KBM-7 (cell line): ENCODE measurements at places on chromosomes 6 and 20.
A peak's percentile ranks its signal among the peaks of the same experiment; 100 is the strongest.

DNA sequence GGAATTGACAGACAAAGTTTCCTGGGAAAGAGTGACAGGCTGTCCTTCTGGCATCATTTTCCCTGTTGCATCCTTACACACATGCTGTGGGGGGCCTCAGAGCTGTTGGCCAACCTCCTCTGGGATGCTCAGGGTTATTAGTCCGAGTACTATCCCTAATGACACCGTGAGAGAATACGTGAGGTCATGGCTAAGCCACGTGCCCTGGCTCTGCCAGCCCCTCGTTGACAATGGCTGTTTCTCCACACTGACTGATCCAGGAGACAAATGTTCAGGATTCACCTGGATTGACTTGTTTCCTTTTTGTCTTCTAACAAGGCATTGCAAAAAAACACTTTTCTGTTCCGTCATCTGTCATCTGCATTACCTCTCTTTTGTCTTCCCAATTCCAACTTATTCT lies 604.6 kb downstream of the TFAP2A start:
- no peak for DNase-seq

DNA sequence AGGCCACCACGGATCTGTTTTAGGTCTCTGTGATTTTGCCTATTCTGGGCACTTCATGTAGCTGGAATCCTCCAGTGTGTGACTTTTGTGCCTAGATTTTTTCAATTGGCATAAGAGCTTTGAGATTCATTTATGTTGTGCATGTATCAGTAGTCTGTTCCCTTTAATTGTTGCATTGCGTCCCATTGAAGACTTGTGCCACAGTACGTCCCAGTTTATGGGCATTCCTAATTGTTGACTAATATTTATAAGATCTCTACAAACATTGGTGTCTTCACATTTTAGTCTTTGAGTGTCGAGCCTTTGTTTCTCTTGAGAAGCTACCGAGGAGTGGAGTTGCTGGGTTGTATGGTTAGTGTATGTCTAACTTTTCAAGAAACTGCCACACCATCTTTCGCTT lies 704 bp upstream of the FAM210B start:
- no peak for DNase-seq

- no peak for DNase-seq
Observed at GRCh38 chr6:161602359-161602758, 328.5 kb upstream of the AGPAT4 start.

DNA sequence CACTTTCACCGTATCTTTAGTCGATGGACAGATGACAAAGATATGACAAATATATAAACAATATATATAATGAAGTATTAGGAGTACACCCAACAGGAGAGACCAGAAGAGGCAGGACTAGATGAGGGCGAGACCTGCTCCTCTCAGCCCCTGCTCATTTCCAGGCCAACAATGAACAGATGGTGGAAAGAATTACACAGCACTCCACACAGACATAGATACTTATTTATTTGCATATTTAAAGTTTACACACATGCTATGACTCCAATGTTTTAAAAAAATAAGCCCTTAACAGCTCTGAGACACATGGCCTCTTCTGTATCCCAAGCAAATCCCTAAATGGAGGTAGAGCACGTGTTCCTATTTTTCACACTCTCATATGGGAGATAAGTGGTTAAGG lies 10.4 kb downstream of the FAM210B start:
- DNase-seq: no peak

GRCh38 chr20:62133051-62133845 lies 9.9 kb downstream of the PSMA7 start:
- DNase-seq: no peak

DNA sequence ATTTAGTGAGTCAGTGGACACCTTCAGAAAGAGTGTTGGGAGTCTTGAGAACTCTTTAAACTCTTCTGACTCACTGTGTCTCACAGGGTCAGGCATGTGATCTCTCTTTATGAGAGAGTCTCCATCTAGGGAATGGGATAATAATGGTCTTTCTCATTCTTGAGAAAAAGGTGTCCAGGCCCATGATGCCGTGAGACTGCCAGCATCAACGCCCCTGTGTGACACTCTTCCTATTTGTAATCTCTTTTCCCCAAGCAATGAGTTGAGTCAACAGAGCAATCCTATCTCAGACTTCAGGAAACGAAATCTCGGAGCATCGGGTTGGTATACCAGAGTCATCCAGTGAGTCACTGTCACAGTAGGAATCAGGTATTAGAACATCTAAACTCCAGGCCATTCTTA lies 82.3 kb upstream of the BMP2 start:
- no peak for DNase-seq

GRCh38 chr20:23918101-23918862 lies 38.7 kb upstream of the CST5 start:
- DNase-seq: no peak

- DNase-seq: no peak
Observed at GRCh38 chr6:87724983-87725811, 23.2 kb upstream of the AKIRIN2 start.

DNA sequence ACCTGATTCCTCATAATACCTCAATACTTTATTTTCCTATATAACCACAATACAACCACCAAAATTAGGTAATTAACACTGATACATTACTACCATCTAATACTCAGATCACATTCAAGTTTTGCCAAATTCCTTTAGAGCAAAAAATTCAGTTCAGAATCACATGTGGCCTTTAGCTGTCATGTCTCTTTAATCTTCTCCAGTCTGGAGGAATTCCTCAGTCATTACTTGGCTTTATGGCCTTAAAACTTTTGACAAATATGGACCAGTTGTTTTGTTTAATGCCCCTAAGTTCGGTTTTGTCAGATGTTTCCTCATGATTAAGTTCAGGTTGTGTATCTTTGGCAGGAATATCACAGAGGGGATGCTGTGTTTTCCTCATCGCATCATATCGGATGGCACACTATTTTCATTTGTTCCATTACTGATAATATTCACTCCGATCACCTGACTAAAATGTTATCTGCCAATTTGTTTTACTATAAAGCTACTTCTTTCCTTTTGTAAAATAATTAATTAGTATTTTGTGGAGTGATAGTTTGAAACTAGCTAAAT lies 51.2 kb upstream of the AKIRIN2 start:
- no peak for DNase-seq

DNA sequence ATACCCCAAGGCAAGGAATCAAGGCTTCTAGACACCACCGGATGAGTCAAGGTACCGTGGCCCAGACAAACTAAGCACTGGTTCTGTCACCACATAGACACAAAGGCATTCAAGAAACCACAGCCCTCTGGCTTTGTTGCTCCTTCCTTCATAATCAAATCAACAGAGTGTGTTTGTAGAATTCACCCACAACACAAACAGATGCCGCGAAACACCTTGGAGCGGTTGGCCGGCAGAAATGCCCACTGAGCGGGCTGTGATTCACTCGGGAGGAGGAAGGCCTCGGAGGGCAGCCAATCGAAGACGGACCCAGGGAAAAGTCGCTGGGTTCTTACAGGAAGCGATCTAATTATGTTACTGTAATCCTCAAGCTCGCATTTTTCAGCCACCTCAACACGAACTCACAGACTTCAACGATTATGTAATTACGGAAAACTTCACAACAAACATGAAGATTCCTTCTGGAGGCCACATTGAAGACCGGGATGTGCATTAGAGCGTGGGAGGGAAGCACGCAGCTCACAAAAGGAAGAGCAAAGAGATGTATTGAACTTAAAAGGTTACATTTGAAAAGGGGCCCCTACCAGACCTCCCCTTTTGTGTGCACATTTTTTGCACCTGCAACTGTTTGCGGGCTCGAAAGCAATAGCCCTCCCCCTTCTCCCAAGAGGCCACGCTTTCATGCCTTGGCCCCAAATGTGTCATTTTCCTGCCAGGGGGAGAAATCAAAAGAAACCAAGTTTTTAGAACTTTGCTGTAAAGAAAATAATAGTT lies 184.7 kb upstream of the PREP start:
- no peak for DNase-seq

DNA sequence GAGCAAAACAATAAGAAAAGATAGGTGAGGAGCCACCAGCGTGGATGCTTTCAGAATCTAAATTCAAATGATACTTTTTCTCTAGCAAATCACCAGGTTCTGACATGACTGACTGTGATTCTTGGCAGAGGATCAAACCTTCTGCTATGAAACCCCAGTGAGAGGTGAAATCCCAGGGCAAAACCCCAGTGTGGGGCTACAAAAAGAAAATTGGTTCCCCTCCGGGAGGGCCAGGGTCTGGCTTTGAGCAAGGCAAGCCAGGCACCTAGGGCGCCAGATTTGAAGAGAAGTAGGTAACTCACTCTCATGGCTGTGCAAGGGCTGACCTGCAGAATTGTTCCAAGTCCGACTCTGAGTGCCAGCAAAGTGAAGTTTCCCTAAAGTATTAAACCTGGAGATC lies 20.2 kb upstream of the RALGAPA2 start:
- no peak for DNase-seq

DNA sequence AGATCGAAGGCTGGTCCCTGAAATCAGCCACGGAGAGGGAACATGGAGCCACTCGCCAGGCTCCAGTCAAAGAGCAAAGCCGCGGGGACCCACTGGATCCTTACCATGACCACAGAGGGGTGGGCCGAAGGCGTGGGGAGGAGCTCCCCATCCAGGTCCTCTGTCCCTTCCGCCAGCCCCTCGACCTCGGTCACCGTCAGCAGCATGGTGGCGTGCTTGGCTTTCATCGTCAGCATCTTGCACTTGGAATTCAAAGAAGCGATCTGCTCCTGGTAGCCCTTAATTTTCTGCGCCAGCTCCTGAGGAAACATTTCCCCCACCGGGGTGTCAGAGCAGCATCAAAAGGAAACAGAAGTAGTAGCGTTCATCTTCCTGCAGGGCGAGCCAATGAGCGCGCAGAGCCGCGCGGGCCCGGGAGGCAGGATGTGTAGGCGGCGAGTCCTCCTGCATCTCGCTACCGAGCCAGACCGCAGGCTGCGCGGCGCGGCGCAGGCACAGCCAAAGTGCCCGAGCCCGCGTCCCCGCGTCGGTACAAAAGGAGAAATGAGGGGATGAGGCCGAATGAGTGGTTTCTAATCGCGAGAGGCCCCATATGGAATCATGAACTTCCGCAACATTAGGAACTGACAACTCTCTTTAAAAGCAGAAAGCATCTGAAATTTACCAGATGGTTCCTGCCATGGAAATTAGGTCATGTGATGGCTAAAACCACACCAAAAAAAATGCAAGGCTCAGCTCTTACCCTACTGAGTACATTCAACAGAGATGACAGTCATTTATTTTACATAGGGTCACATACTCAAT lies 335.2 kb downstream of the SYNE1 start:
- DNase-seq: peak; percentile 91

GRCh38 chr6:296151-297122 lies 4.2 kb downstream of the DUSP22 start:
- peak; percentile 74 for DNase-seq
